Activated naive CD4-positive, alpha-beta T cell treated with anti-CD3 and anti-CD28 coated beads for 36 hours (primary cell): ENCODE measurements at places on chromosomes 13 and 19.

- no peaks in the 10 kb centered on the region for H3K27me3 ChIP-seq
- H3K27ac ChIP-seq = peak overlapping the region; percentile 54
- no peak for DNase-seq
- H3K4me3 ChIP-seq = no peak overlapping the region
- H3K36me3 ChIP-seq = peaks cover 58% of the 10 kb centered on the region
- H3K4me1 ChIP-seq = peaks cover 7% of the 10 kb centered on the region
These were observed 667 bp upstream of the ZNF790 start for GRCh38 chr19:36838784-36839324.

DNA sequence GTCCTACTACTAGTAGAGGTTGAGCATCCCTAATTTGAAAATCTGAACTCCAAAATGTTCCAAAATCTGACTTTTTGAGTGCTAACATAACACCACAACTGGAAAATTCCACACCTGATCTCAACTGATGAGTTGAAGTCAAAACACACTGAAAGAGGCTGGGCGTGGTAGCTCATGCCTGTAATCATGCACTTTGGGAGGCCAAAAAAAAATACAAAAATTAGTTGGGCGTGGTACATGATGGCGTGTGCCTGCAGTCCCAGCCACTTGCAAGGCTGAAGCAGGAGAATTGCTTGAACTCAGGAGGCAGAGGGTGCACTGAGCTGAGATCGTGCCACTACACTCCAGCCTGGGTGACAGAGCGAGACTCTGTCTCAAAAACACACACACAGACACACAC, 29.9 kb downstream of the USP12 start:
- peaks cover 66% of the 10 kb centered on the region for H3K4me1 ChIP-seq
- H3K27ac ChIP-seq = no peak overlapping the region
- H3K4me3 ChIP-seq = no peak overlapping the region
- no peaks in the 10 kb centered on the region for H3K27me3 ChIP-seq

GRCh38 chr13:105196052-105196451, 1339.4 kb downstream of the EFNB2 start:
- no peak for DNase-seq
- no peak overlapping the region for H3K27ac ChIP-seq
- no peaks in the 10 kb centered on the region for H3K36me3 ChIP-seq
- no peak overlapping the region for H3K4me3 ChIP-seq

DNA sequence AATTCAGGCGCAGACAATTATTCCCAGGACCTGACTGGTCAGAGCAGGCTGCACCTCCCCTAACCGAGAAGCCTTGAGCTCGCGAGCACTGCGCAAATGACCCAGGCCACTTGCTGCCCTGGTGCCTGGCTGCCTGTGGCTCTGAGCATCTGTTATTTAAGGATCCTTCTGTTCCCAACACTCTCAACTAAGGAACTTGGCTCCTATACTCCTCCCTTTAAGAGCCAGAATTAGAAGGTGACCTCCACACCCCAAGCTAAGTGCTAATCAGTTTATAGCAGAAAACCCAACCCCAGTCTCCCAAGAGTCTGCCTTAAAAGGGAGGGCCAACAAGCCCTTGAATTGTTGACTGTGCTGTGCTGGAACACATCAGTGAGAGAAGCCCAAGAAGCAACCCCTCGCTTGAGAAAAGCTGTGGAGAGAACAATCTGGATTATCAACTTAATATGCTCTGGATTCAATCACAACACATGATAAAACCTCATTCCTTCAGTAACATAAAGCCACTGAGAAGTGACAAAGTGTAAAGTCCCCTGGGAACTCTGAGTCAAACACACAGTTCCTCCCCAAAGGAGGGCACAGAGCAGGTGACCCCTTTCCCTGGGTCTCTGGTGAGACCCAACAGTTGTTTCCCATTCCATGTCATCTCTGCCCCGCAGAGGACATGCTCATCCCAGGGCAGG, 14.6 kb downstream of the AKAP8L start:
- H3K27me3 ChIP-seq = no peaks in the 10 kb centered on the region
- H3K4me3 ChIP-seq = no peak overlapping the region
- peaks cover 3% of the 10 kb centered on the region for H3K36me3 ChIP-seq
- no peak for DNase-seq
- peaks cover 38% of the 10 kb centered on the region for H3K4me1 ChIP-seq

GRCh38 chr13:40452741-40453334, 213.6 kb downstream of the FOXO1 start:
- no peak for DNase-seq
- peaks cover 18% of the 10 kb centered on the region for H3K4me1 ChIP-seq
- H3K36me3 ChIP-seq = no peaks in the 10 kb centered on the region
- H3K4me3 ChIP-seq = no peak overlapping the region

GRCh38 chr13:78595495-78596398, 7.6 kb downstream of the POU4F1 start:
- no peak for DNase-seq
- H3K4me3 ChIP-seq = peak overlapping the region; percentile 29
- peaks cover 3% of the 10 kb centered on the region for H3K36me3 ChIP-seq
- H3K27ac ChIP-seq = no peak overlapping the region
- H3K27me3 ChIP-seq = peaks cover 75% of the 10 kb centered on the region
- H3K4me1 ChIP-seq = peaks cover 10% of the 10 kb centered on the region

GRCh38 chr19:38930776-38931520, at the start of gene MRPS12:
Gene MRPS12, plus strand, starts transcription at chr19:38930944. Its CDS starts 351 bp downstream, at chr19:38931295.
- H3K27me3 ChIP-seq = no peaks in the 10 kb centered on the region
- DNase-seq = peak; percentile 99
- peaks cover 31% of the 10 kb centered on the region for H3K36me3 ChIP-seq
- peak within 1 kb of the TSS; percentile 98 for H3K4me3 ChIP-seq

GRCh38 chr19:7149956-7150705, 80.6 kb downstream of the ZNF557 start:
- H3K4me1 ChIP-seq = no peaks in the 10 kb centered on the region
- H3K27ac ChIP-seq = no peak overlapping the region
- no peaks in the 10 kb centered on the region for H3K36me3 ChIP-seq
- no peak for DNase-seq

- peaks cover 48% of the 10 kb centered on the region for H3K36me3 ChIP-seq
- peaks cover 40% of the 10 kb centered on the region for H3K4me1 ChIP-seq
- no peak for DNase-seq
- H3K27me3 ChIP-seq = no peaks in the 10 kb centered on the region
These were observed 4.8 kb downstream of the HAUS8 start for GRCh38 chr19:17070421-17070820.

DNA sequence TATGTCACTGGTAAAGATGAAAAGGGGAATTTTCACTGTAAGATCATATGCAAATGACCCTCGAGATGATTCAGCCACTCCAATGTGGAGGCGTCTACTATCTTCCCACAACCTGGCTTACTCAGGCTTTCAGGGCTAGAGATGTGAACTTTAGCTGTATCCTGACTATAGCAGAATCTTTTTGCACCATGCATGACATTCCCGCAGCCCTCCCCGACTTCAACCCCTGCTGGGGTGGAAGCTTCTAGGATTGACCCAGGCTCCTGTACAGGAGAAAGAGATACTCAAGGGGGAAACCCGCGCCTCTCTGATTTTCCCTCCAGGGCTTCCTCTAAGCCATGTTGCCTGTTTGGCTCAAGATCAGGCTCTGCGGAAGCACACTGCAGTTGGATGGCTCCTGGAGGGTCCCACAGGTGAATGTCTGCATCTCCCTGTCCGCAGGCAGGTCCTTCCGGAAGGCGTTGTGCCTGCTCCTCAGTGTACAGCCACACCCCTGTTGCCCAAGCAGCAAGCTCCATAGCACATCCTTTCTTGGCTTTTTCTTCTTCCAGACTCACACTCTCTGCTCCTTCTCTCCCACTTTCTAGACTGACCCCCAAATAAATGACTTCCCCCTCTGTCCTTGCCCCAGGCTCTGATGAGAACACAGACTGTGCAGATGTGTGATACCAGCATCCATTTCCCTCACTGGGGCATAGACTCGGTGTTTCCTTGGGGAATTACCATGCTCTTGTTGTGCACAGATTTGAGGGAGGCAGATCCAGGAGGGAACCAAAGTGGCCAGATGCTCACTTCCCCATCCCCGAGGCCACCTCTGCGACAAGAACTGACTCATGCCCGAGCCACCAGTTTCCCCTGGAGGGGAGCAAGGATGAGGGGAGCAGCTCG, 29.1 kb upstream of the POP4 start:
- H3K4me3 ChIP-seq = no peak overlapping the region
- peaks cover 50% of the 10 kb centered on the region for H3K27me3 ChIP-seq
- no peak overlapping the region for H3K27ac ChIP-seq
- H3K36me3 ChIP-seq = peaks cover 2% of the 10 kb centered on the region
- H3K4me1 ChIP-seq = peaks cover 24% of the 10 kb centered on the region

DNA sequence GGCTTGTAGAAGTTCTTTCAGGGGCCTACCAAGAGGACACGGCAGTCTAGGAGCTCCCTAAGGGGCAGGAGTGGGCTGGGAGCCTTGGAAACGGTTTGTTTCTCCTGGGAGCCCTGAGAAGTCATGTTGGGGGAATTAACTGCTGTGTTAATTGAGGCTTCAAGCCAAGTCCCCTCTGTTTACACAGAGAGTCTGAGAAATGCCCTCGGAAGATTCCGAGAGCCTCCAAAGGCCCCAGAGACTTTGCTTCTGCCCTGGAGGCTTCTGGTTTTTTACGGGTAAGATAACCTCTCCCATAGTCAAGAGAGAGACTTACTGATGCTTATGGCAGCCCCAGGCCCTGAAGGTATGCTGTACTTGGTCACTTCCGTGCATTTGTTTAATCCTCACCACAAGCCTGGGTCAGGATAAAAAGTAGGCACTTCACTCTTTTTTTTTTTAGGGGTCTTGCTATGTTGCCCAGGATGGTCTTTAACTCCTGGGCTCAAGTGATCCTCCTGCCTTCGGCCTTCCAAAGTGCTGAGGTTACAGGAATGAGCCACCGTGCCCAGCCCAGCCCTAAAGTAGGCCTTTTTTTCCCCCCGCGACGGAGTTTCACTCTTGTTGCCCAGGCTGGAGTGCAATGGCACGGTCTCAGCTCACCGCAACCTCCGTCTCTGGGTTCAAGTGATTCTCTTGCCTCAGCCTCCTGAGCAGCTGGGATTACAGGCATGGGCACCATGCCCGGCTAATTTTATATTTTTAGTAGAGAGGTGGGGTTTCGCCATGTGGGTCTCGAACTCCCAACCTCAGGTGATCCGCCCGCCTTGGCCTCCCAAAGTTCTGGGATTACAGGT, 15.2 kb downstream of the IER2 start:
- DNase-seq = no peak
- H3K27ac ChIP-seq = peak overlapping the region; percentile 97
- H3K36me3 ChIP-seq = no peaks in the 10 kb centered on the region
- no peak overlapping the region for H3K4me3 ChIP-seq
- no peaks in the 10 kb centered on the region for H3K27me3 ChIP-seq
- H3K4me1 ChIP-seq = peaks cover 73% of the 10 kb centered on the region
